Non-pigmented ciliary epithelial cell (primary cell): ENCODE measurements at places on chromosomes 2 and 18.

DNA sequence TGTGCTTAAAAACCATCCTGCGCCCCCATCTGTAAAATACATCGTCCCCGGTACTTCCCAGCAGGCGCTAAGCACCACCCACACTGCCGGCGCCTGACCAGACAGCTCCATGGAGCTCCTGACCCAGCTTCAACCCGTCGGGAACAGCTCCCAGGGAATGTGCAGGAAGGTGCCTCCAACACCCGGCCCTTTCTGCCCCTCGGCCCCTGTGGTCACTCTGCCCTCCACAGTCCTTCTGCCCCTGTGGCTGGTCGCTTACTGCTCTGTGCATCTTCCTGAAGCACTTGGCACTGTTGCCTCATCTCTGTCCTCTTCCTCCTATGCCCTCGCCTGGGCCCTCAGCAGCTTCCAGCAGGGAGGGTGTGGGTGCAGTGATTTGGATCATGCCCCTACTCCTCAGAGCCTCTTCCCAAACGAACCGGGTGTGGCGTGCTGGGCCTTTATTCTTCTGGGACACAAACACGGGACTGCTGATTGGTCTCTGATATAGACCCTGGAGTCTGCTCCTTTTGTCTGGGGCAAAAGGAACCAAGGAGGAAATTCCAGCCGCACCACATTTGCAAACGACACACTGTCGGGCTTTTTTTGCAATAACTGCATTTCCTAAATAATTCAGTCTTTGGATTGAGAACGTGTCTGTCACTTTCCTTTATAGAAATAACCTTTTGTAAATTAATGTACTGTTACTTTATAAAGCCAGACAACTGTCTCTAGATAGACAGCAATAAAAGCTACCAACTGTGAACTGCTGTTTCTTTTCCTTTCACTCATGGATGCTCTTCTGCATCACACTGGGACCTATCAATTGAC is 65.9 kb downstream of the ADI1 start:
- DNase-seq, result no peak

DNA sequence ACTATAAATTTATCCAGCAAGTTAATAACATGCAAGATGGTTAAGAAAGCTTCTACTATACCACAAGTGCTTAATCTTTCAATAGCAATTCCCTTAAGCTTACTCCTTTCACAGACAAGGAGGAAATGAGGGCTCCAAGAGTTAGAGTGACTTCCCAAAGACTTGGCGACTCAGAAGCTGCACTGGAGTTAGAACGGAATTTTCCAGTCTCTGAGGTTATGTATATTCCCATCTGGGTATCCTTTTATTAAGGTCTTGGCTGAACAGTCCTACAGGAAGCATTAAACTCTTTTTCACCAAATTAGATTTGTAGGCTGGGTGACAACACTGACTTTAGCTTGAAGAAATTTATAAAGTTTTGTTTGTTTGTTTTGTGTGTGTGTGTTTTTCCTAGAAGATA is 256.9 kb upstream of the DPP10 start:
- DNase-seq, result no peak

DNA sequence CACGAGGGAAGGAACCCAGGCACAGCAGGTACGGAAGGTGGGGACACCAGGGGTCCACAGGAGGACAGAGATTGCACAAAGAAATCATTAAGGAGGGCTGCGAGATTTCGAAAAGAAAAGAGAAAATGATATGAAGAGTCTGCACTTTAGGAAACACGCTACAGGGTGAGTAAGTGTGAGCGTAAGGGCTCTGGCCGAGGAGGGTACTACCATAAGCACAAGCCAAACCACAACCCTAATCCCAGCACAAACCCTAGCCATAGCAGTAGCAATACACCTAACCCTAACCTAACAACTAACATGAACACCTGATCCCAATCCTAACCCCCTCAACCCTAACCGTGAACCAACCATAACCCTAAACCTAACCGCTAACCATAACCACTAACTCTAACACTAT is 104.0 kb downstream of the ZNF516 start:
- DNase-seq, result no peak

- DNase-seq, result peak; percentile 58
Observed at GRCh38 chr18:623761-624620, 27.2 kb downstream of the CLUL1 start.

- DNase-seq, result no peak
Observed at GRCh38 chr2:237213315-237214022, 127.8 kb downstream of the COPS8 start.

- DNase-seq, result peak; percentile 53
Observed at GRCh38 chr2:134260713-134261112, 6.8 kb downstream of the MGAT5 start.

- no peak for DNase-seq
Observed at GRCh38 chr2:128361376-128362131, 42.9 kb upstream of the HS6ST1 start.

- no peak for DNase-seq
Observed at GRCh38 chr2:96088340-96089335, 27.7 kb downstream of the ADRA2B start.

GRCh38 chr2:203071148-203071547 is 56.5 kb downstream of the NBEAL1 start:
- no peak for DNase-seq

DNA sequence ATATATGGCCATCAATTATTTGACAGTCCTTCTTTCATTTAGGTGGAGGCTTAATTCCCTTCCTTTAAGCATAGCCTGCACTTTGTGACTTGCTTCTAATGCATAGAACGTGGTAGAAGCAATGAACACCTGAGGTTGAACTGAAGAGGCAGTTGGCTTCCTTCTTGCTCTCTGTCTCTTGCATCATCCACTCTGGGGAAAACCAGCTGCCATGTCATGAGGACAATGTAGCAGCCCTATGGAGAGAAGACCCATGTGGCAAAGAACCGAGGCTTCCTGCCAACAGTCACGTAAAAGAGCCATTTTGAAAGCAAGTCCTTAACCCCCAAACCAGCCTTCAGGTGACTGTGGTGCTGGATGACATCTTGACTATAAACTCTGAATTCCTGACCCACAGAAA is 46.8 kb downstream of the ATOH8 start:
- DNase-seq, result no peak

DNA sequence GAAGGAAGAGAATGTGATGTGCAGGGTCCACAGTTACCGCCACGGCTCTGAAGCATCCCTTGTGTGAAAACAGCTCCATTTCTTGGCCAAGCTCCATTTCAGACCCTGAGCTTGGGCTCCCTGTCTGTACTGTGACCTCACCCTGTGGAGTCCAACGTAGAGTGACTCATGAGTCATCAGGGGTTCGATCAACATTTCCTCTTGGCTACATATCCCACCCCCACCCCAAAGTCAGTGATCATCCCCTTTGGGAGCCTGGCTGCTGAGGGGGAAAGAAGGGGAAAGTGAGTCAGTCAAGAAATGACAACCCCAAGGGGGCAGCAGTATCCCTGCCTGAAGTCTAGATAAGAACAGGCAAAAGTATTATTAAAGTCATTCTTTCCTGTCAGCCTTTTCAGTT is 62.2 kb downstream of the PAPOLG start:
- DNase-seq, result no peak

GRCh38 chr2:182359990-182360662 is 66.7 kb downstream of the PDE1A start:
- no peak for DNase-seq

GRCh38 chr2:10835052-10835970 is 22.7 kb upstream of the PDIA6 start:
- DNase-seq, result no peak

DNA sequence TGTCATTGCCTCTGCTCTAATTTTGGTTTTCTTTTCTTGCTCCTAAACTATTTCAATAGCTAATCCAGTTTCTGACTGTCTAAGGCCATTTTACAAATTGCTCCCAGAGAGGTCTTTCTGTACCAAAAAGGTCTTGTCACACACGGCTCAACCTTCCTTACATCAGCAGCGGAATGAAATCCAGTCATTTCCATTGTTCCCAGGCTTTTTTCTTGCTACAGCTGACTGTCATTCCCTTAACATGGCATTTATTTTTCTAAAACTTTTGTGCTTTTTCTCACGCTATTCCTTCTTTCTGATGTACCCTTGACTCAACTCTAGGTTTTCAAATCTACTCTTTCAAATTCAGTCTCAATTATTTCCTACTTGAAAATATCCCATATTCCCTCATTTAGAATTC is 24.3 kb downstream of the FAM171B start:
- DNase-seq, result no peak

DNA sequence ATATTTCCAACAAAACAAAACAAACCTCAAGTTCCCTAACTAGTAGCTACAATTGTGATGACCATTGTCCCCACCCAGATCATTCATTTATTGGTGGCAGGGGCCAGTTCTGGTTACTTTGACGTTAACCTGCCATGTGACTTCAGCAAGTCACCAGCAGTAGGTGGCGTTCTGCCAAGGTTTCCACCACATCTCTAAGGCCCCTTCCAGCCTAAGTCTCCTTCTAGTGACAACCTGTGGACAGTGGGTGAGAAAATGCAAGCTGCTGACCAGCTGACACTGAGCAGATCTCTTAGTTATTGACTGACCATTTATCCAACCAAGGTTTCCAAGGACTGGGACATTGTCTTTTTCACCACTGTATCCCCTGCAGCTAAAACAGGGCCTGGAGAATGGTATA is 98.4 kb downstream of the GPR39 start:
- no peak for DNase-seq

DNA sequence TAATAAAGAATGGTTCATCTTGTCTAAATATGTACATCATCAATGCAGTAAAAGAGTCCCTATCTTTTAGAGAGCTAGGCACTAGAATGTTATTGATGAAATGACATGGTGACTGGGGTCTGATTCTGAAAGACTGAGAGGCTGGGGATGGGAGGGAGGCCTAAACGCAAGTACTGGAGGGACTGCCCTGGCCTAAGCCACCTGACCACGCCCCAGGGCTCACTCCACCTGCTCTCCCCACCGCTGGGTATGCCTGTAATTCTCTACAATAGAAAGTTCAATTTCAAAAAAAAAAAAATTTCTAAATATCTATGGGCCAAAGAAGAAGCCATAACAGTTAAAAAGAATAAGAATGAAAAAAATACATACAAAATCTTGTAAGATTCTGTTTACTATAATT is 194.0 kb downstream of the HDAC4 start:
- DNase-seq, result no peak

GRCh38 chr2:218022851-218023530 is 20.2 kb upstream of the TNS1 start:
- DNase-seq, result no peak

DNA sequence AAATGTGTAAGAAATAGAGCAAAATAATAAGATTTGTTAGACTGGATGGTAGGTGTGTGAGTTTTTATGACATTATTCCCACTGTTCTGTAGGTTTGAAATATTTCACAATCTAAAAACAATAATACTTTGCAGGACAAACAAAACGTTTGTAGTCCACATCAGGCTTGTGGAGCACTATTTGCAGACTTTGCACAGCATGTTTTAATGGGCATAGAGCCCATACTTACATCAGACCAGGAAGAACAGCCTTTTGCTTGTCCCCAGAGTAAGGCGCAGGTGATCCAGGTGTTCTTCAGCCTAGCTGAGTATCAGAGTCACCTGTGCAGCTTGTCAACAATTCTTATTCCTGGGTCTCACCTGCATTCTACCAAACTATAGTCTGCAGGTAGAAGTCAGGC is 9.1 kb upstream of the STK39 start:
- no peak for DNase-seq

DNA sequence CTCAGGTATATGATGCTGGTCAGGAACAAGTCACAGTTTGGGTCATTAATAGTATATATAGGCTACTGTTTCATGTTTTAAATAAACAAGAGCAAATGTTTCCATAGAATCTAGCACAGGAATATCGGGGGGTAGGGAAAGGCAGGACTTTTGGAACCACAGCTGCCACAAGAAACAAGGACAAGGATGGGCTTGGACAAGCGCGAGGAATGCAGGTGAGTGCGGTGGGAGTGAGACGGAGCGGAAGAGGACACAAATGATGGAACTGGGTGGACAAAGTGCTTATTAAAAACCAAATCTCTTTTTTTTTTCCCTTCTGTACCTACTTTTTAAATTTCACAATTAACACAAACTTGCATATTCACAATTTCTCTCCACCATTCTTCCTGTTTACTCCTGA is 49.1 kb downstream of the SNORC start:
- no peak for DNase-seq

GRCh38 chr2:28298406-28298805 is 94.3 kb upstream of the FOSL2 start:
- DNase-seq, result no peak

GRCh38 chr2:64950226-64951160 is 38.7 kb upstream of the SLC1A4 start:
- DNase-seq, result no peak

GRCh38 chr2:88658326-88658725 is 31.1 kb upstream of the EIF2AK3 start:
- DNase-seq, result no peak

DNA sequence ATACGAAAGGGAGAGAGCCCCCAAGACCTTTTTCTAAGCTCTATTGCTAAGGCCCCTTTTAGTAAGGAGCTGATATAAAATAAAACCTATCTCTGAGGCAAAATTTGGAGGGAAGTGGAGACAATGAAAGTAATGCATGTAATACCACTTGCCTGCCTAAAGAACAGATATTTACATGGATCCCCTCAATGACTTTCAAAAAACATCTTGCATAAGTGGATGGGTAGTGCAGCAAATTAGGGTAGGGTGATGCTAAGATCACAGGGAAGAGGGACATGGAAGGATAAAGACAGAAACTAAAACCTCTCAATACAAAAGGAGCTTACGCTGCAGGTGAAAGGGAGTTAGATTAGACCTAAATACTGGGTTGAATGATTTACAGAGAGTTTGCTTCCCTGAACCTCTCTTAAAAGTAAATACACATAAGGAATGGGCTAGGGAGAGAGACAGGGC is 1.1 kb downstream of the ZNF513 start:
- no peak for DNase-seq

DNA sequence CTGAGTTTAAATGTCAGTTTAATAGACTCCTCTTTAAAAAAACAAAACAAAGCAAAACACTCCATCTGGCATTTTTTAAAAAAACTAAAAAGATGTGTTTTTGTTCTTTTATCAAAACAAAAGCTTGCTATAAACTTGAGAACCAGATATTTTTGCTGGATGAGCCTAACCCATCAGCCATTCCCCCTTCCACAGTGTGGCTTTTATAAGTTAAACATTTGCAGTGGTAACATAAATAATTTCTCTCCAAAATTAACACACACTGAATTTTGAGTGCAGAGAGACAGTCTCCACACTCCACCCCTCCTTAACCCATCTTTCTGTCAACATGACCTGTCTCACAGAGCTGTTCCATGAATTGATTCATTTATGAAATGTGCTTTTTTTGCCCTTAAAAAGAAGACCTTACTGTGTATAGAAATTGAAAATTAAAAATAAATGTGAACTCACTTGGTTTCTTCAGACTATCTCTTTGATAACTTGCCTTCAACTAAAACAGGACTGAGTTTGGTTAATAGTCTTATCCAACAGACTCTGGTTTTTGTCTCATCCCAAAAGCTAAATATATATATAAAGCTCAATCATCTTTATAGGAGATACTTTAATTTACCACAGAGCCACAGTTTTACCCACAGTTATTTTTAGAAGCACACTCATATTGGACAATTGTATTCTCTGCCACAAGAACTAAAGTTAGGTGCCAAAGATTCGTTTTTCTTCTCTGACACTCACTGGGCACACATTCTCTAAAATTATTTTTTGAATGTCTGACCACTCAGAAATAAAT is 64.8 kb upstream of the STK39 start:
- no peak for DNase-seq

GRCh38 chr2:106885329-106885728 is 638 bp downstream of the ST6GAL2 start:
- peak; percentile 5 for DNase-seq
